ENCODE measurements at places on chromosomes 3 and 15. TPM values are rescaled to one million over a fixed set of nuclear protein-coding genes. Genes with fewer than 3 reads are reported as not detected.

NEDD4 gene
- total RNA-seq = 44.4 TPM

SCN5A gene
- total RNA-seq = 0.70 TPM

KCNAB1 gene
- total RNA-seq = not detected

CATSPER2 gene
- 0.89 TPM for total RNA-seq

NAA80 gene
- total RNA-seq = 6.0 TPM

PRSS50 gene
- not detected for total RNA-seq

CPNE9 gene
- total RNA-seq = not detected

GPR171 gene
- total RNA-seq = not detected

AGBL1 gene
- not detected for total RNA-seq

TMEM212 gene
- not detected for total RNA-seq

GABRB3 gene
- 86.1 TPM for total RNA-seq

ZNF80 gene
- total RNA-seq = not detected

PAQR5 gene
- 117 TPM for total RNA-seq
